ENCODE measurements at places on chromosomes 3 and 15.

GRCh38 chr3:150215616-150216015 lies 192.5 kb upstream of the TSC22D2 start:
- no peak for DNase-seq

DNA sequence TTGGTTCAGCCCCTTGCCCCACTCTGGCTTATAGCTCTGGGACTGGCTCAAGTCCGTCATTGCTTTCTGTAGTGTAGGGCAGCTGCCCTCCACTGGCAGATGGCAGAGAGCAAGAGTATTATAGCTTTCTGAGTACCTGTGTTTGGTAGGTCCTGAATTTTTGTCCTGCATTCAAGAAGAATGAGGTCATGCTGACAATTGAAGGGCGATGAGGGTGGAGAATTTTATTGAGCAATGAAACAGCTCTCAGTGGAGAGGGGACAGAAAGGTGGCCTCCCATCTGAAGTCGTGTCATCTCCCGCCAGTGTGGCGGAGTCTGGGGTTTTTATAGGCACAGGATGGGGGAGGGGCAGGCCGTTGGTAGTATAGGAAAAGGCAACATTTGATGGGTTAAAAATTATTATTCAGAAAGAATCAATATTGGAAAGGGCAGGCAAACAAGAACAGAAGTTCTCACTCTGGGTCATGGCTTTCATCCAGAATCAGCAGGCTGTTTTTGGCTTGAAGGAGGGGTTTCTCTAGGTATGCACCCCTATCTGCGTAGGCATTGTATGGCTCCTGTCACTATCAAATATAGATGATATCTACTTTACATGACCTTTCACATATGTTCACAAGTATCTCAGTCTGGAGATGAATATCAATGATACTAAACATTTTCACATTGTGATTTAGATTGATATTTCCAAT lies 1239.7 kb upstream of the ALCAM start:
- no peak for DNase-seq

GRCh38 chr3:159169828-159170227 lies 368.0 kb downstream of the MFSD1 start:
- peak; percentile 64 for DNase-seq

GRCh38 chr15:92020207-92020606 lies 166.7 kb downstream of the SLCO3A1 start:
- no peak for DNase-seq

- no peak for DNase-seq
Observed at GRCh38 chr3:195034101-195034500, 236.9 kb downstream of the XXYLT1 start.

DNA sequence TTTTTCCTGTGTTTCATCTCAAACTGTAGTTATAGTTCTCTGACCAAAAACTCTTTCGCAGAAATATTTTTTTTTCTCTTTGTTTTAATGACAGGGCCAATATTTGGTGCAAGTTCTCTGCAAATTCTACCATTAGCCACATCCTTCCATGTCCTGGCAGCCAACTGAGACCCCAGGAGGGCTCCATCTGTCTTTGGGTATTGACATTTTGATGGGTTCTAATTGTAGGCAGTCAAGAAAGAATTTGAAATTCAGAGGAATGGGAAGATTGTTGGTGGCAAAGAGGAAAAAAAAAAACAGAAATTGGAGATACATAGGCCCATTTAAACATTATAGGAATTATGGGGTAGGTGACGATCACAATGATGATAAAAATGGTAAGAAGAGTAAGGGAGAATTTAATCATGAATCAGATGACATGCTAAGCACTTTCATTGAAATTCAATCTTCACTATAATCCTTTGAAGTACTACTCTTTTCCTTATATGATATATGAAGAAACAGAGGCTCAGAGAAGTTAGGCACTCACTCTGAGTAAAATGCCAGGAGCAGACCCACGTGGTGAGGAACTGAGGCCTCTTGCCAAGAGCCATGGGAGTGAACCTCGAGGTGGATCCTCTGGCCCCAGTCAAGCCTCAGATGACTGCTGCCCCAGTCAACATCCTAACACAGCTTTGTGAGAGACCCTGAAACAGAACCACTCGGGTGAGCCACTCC lies 151.4 kb downstream of the PDZRN3 start:
- DNase-seq = no peak

GRCh38 chr3:170735821-170736220 lies 134.2 kb downstream of the RPL22L1 start:
- DNase-seq = no peak

GRCh38 chr3:51955893-51956770 lies 951 bp downstream of the GPR62 start:
- no peak for DNase-seq

GRCh38 chr3:45487508-45487907 lies 99.1 kb downstream of the LARS2 start:
- DNase-seq = no peak
